Dermis blood vessel endothelial cell (primary cell): ENCODE measurements at places on chromosomes 1 and 21. TPM values are rescaled to one million over a fixed set of nuclear protein-coding genes. Genes with fewer than 3 reads are reported as not detected.

- DNase-seq: no peak
Observed at GRCh38 chr1:36711480-36711879, 228.8 kb upstream of the CSF3R start.

- no peak for DNase-seq
Observed at GRCh38 chr1:34796990-34797389, 4.2 kb downstream of the GJA4 start.

- DNase-seq: no peak
Observed at GRCh38 chr1:119364640-119365039, 3.9 kb upstream of the HAO2 start.

DNA sequence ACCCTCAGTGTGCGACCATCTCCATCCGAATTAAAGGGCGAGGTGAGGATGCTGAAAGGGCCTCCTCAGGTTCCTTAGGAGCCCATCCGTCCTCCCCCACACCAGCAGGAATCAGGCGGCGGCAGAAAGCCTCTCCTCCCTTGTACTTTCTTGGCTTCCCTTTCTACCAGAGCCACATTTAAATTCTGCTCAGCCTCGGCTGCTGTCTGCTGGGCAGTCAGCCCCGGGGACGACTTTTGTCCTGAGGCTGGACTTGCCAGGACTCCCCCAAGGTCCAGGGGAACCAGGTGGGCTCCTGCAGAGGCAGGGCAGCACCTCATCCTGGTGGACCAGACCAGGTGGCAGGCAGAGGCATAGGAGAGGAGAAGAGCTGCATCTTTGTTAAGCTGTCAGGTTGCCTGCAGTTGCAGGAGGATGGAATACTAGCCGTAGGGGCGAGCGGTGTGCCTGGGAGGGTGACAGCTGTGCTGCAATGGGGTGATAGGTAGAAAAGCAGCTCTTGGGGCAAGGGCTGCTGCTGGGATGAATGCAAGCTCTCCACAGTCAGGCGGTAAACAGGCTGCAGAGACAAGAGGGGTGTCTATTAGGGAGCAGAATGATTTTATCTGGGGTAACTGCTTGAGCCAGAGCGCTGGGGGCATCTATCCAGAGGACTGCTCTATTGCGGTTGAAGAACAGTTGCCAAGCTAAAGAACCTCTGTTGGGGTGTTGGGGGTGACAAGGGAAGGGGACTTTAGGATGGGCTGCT, 46.2 kb upstream of the WASF2 start:
- DNase-seq: no peak

DNA sequence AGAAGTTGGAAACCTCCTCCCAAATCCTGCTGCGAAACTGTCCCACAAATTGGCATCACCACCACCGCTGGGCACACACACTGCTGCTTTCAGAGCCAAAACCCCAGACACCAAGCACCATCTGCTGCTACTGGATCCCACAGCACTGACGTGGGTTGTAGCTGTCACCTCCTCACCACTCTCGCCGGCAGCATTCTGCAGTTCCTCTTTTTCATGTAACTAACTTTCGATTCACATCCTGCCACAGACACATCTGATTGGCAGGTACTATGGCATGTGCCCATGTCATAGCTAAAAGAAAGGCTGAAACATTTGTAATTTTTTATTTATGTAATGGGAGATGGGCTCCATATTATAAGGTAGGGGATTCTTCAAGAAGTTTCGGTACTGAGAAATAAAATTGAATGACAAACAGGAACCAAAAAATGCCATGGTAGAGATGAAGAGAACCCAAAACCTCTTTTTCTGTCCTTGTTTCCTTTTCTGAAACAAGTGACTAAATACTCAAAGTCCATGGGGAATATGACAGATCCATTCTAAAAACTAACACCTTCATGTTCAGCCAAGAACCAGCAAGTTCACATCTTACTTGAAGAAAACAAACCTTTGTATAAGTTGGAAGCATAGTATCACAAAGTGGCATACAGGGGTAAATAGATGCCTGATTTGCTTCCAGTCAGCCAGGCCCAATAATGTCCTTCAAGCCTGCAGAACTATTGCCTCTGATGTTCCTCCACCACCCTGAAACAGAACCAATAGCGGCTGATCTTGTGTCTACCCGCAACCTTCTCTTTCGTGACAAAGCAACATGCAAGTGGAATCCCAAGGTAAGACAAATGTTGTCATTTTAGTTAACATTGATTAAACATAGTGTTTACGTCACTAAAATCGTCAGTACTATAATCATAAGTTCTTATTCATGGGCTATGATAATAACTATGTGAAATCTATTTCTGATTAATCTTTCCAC, 26.6 kb upstream of the RGS13 start:
- DNase-seq: no peak

The CCDC185 gene
- 0.17 TPM in 1 of 2 replicates, not detected in the other for total RNA-seq

The OR2T35 gene
- total RNA-seq: not detected in 2 replicates
